Retinal pigment epithelial cell (primary cell): ENCODE measurements at places on chromosomes 2 and 18.

DNA sequence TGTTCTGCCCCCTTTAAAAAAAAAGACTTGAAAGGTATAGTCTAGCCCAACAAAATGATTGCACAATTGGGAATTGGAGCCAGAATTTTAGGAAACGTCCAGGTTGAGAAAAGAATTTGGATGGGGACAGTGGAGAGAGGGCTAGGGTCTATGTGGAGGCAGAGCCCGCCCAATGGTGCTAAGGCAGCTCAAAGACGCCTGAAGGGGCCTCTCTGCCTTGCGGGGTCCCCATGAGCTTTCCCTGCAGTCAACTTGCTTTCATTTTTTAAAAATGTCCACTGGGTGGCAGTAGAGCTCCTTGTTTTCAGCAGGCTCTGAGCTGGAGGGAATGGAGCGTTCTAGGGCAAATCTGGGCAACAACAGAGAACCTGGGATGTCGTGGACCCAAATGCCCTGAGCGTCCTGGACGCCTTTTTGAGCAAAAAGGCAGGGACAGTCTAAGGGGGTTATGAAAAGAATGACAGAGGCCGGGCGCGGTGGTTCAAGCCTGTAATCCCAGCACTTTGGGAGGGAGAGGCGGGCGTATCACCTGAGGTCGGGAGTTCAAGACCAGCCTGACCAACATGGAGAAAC, 40.2 kb upstream of the ITM2C start:
- peak; percentile 33 for DNase-seq

GRCh38 chr2:224723586-224724217, 7.5 kb upstream of the CCDC195 start:
- DNase-seq, result no peak

GRCh38 chr2:27990030-27990590, 99.6 kb downstream of the BABAM2 start:
- DNase-seq, result no peak

GRCh38 chr2:1166976-1167375, 216.3 kb downstream of the SNTG2 start:
- DNase-seq, result no peak

- DNase-seq, result no peak
These were observed 184.6 kb upstream of the MEX3C start for GRCh38 chr18:51382081-51382480.

- DNase-seq, result no peak
These were observed 117.8 kb downstream of the ACKR3 start for GRCh38 chr2:236687296-236687965.

DNA sequence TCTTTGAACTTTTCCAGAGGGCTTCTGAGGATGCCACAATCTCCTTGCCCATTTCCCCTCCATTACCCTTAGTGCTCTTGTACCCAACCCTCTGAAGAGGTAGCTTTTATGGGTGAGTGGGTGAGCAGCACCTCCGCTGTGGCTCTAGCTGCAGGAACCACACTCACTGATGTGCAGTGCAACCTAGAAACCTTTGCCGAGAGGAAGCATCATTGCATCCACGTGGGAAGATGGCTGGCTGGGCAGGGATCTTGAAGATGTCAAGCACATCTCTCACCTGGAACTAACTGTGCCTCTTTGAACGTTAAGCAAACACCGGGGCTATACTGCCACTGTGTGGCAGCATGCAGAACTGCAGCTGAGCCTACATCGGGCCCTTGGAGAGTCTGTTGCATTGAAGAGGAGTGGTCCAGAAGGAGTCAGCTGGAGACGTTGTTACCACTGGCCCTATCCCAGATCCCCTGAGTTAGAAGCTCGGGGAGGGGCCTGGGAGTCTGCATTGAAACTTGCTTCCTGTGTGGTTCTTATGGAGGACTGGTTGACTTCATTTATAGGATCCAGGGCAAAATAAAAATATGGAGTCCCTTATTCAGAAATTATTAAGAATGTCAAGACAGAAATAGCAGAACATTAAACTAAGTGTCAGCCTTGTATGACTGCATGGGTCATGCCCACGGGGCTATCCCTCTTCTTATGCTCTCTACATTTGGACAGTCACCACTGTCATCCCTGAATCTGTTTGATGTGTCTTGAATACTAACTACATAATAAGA, 28.7 kb downstream of the IGFBP5 start:
- no peak for DNase-seq

- DNase-seq, result no peak
These were observed 226.3 kb downstream of the ZNF521 start for GRCh38 chr18:25125680-25126079.

DNA sequence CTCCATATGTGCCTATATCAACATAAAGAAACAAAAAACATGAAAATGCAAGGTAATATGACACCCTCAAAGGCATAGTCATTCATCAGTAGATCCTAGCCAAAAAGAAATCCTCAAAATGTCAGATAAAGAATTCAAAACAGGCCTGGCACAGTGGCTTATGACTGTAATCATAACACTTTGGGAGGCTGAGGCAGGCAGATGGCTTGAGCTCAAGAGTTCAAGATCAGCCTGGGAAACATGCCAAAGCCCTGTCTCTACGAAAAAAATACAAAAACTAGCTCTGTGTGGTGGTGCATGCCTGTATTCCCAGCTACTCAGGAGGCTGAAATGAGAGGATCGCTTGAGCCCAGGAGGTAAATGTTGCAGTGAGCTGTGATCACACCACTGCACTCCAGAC, 284.6 kb upstream of the KLHL29 start:
- no peak for DNase-seq

DNA sequence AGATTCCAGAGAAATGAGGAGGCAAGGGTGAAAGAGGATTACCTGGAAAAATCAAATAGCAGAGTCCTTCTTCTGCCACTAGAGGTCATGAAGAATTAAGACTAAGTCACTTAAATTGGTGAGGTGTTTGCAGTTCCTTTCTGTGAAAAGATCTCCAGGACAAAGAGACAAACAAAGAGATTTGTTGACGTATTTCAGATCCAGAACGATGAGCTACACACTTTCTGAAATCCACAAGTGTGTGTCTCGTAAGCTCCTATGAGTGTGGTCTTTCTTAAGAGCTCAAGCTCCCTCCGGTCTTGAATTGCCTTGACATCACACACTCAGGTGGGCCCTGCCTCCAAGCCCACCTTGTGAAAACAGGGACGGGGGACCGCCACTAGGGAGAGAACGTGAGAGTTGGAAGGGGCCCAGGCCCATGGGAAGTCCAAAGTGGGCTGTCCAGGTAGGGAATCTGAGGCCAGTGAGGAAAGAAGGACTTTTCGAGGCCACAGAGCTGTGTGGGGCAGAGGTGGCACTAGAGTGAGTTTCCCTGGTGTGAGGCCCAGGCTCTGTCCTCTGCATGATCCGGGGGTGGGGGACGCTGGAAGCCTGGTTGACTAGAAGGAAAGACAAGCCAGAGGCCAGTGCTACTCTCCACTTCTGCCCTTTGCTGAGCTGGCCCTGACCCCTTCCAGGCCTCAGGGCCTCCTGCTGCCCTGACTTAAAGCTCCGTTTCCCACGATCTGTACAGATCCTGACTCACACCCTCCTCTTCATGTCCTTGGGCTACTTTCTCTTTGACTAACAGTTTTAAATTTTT, 168.1 kb upstream of the NCK2 start:
- DNase-seq, result no peak

DNA sequence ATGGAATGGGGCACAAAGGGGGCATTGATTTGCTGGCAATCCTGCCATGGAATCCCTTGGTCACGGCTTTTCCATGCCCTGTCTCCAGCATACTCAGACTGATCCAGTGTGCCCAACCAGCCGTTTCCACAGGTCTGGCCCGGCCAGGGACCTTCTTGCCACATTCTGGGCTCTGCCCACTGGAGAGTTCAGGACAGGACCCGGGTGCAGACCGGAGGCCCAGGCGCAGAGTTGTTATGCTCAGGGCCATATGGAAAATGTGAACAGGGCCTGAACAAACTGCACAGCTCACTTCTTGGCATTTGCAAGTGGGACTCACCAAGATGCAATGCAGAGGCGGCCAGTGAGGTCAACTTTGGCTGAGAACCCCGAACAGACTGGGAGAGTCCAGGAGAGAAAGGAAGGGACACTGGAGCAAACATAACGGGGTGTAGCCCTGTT, 15.6 kb upstream of the ASAP2 start:
- peak; percentile 59 for DNase-seq

- DNase-seq, result no peak
These were observed 76.0 kb upstream of the SMAD7 start for GRCh38 chr18:49026501-49027373.

DNA sequence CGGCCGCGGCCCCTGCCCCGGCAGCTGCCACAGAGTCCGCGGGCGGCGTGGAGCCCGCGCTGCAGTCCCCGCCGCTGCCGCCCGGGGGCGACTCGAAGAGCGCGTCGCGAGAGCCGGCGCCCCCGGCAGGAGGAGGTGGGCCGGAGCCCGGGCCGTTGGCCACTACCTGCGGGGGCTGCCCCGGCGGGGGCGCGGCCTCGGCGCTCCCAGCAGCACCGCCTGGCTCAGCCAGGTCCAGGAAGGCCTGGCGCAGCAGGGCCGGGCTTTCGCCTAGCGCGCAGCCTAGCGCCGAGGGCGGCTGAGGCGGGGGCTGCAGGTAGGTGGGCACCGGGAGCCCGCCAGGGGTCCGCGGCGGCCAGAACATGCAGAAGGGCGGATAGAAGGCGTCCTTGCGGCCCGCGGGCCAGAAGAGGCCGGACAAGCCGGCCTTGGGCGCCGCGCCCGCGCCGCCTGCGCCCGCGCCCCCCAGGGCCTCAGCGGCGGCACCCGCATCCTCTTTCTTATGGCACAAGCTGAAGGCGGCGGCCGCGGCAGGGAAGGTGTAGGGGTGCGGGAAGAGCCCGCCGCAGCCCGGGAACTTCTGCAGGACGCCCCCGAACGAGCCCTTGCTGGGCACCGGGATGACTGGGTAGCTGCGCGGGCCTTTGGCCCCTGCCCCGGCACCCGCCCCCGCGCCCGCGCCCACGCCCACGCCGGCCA, 3.9 kb downstream of the SKOR2 start:
- no peak for DNase-seq

DNA sequence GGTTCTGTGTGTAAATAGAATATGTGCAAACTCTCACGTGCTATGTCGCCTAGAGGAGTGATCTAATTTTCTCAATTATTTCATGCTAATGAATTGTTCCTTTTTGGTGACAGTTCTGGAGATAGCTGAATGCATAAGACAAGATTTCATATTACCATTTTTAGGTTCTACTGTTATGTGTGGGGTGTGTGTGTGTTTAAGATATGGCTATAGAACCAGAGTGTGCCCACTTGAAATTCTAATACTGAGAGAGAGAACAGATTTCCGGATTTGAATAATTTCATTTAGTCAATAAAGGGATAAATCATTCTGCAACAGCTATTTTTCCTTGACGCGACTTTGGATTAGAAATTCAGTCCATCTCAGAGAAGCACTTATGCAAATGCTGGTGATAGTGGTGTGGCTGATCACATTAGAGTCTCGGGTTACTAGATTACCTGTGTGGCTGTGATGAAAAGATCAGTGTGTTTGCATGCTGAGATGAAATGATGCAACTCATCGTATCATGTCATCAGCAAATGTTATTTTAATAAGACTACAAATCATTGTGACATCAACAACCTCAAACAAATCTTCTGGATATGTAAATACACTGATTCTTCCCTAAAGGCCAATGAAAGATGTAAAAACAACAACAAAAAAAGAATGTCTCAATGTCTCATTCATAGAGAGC, 415.9 kb downstream of the EPHA4 start:
- DNase-seq, result no peak

GRCh38 chr2:202251494-202251893, 13.1 kb upstream of the SUMO1 start:
- no peak for DNase-seq

DNA sequence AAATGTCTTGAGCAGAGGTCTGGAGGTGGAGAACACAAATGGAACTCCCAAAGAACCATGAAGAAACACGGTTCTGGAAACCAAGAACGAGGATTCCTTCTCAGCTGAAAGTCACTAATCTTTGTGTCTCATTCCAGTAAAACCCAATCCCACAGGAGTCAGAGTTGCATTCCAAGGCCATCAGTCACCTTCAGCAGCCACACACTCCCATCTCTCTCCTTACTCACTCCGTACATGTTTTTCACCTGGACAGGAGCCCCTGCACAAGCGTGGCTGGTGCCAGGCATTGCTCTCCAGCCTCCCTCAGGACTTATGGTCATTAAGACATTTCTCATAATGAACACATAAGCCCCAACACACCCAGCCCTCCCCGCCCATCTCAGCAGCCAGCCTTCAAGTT, 175.4 kb upstream of the SIX2 start:
- peak; percentile 73 for DNase-seq

DNA sequence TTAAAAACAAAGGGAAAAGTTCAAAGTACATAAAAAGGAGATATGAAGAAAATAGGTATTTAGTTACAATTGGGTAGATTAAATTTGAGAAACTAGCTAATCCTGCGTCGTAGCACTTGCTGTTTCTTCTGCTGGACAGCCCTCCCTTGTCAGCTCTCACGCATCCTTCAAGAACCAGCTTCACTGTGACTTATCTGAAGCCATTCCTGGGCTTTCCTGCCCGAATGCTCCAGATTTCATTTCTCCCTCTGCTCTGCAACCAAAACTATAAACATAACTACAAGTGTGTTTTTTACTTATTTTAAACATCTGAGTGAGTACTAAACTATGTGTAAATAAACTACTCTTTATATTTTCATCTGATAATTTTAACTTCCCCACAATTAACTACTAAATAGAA, 149.2 kb downstream of the MTCL1 start:
- no peak for DNase-seq

- DNase-seq, result no peak
These were observed 248.6 kb downstream of the LOXHD1 start for GRCh38 chr18:46408334-46408987.

DNA sequence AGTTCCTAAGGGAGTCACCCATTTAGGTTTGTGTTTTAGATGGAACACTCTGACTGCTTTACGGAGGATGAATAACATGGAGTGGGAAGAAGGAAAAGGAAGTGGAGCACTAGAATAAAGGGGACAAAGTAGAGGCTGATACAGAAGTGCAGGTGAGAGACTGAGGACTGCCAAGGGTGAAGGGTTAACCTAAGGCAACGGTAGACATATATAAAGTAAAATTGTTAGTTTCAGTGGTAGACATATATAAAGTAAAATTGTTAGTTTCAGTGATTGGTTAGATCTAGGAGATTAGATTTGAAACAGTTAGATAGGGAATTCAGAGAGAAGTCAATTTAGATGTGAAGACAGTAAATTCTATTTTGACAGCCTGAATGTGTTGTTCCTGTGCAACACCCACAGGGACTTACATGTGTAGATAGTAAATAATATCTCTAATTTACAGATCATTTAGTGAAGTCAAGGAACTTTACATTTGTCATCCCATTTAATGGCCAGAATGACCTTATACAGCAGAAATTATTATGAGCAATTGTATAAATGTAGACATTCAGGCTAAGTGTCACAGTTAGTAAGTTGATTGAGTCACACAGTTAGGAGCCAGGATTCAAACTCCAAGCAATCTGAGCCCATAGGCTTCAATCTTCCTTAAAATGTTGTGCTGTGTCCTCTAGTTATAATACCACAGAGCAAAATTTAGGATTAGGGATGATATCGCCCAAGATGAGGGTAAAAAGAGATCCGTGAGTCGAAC, 270.8 kb upstream of the UBE2E3 start:
- DNase-seq, result no peak

DNA sequence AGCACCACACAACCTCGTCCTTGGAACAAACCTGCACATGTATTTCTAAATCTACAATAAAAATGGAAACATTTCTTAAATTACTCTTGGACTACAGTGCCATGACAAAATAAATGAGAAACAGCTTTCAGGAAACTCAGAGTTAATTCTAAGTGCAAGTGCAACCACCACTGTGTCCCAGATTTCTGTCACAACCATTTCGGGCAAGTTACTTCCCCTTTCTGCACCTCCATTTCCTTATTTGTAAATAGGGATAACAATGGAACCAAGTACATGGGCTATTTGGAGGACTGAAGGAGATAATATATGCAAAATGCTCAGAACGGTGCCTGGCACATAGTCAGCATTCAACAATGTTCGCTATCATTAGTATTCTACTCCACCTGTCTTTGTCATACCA, 93.2 kb downstream of the CACNB4 start:
- no peak for DNase-seq
